Activated CD8-positive, alpha-beta memory T cell treated with anti-CD3 and anti-CD28 coated beads, Interleukin-2, amount 50 U/mL, for 4 hours (primary cell): ENCODE measurements at places on chromosomes 5 and 9.

DNA sequence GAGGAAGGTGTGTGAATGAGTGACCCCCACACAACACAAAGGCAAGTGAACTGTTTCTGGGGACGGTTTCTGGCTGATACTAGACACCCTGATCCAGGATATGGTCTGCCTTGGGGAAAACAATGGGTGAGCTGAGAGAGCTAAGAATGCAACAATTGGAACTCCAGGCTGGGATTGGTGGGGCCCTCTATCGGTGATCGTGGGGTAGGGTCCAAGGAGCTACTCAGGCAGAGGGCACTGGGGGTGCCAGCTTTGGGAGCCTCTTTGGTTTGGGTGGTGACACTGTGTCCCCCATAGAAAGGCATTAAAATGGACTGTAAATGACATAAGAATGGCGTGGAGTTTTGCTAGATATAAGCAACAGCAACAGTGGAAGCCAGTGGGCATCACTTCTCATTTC, 439.1 kb downstream of the DMAC1 start:
- DNase-seq: no peak

DNA sequence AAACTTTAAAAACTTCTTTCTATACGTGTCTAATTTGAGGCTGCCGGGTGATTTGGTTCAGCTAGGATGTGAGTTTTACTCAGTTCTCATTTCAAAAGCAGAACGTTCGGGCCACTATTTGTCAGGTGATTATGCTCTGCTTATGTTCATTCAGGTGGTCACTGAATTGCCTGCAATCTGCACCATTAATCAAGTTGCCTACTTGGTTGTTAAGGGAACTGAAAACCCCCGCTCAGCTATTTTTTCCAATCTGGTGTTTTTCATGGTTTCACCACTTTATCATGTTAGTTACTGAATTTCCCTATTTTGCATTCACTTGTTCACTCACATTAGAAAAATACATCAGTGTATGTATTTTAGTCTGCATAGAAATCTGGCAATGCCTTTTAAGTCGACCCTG, 523.0 kb downstream of the CSNK1G3 start:
- DNase-seq: no peak

- no peak for DNase-seq
Measured at GRCh38 chr5:103435136-103435889, 127.3 kb downstream of the NUDT12 start.

GRCh38 chr9:93699650-93700049, 123.3 kb downstream of the PHF2 start:
- DNase-seq: no peak
